HS-5 (cell line): ENCODE measurements at places on chromosomes 12 and 14.

GRCh38 chr14:87149583-87150354 is 843.2 kb downstream of the GALC start:
- peak; percentile 11 for DNase-seq

GRCh38 chr12:12501121-12501520 is 61.5 kb downstream of the DUSP16 start:
- no peak for DNase-seq

DNA sequence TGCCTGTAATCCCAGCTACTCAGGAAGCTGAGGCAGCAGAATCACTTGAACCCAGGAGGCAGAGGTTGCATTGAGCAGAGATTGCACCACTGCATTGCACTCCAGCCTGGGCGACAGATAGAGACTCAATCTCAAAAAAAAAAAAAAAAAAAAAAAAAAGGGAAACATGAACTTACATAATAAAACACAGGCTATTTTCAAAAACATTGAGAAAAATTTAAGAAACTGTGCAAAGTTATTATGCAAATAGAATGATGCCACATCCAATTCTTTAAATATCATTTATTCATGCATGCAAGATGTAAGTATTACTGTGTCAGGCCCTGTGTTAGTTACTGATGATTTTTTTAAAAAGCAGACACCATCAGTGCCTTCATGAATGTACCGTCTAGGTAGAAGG is 20.0 kb upstream of the SLC16A7 start:
- no peak for DNase-seq

DNA sequence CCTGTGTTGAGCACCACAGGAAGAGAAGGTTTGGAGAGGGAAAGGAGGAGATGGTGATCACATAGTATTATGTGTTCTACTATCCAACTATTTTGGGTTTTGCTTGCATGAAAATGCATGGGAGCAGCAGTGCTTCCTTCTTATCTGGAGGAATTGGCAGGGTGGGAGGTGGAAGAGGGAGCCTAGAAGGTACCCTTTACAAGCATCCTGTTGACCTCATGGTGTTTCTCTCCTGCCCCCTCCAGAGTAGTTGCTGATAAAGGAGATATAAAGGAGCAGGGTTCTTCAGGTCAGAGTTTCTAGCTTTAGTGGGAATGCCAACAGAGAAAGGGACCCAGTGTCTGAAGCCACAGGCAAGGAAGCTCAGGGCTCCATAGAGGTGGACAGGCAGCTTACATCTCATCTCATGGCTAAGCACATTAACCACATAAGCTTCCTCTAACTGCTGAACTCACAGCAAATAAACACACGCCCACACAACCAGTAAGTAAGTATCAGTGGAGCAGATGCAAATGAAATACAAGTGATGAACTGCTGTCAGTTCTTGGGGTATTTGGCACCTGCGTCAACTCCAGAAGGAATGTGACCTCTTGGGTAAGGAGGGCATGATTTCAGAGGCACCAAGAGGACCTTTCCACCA is 174.2 kb upstream of the SLC38A2 start:
- no peak for DNase-seq

GRCh38 chr14:56005191-56006053 is 112.8 kb upstream of the PELI2 start:
- DNase-seq: peak; percentile 3

DNA sequence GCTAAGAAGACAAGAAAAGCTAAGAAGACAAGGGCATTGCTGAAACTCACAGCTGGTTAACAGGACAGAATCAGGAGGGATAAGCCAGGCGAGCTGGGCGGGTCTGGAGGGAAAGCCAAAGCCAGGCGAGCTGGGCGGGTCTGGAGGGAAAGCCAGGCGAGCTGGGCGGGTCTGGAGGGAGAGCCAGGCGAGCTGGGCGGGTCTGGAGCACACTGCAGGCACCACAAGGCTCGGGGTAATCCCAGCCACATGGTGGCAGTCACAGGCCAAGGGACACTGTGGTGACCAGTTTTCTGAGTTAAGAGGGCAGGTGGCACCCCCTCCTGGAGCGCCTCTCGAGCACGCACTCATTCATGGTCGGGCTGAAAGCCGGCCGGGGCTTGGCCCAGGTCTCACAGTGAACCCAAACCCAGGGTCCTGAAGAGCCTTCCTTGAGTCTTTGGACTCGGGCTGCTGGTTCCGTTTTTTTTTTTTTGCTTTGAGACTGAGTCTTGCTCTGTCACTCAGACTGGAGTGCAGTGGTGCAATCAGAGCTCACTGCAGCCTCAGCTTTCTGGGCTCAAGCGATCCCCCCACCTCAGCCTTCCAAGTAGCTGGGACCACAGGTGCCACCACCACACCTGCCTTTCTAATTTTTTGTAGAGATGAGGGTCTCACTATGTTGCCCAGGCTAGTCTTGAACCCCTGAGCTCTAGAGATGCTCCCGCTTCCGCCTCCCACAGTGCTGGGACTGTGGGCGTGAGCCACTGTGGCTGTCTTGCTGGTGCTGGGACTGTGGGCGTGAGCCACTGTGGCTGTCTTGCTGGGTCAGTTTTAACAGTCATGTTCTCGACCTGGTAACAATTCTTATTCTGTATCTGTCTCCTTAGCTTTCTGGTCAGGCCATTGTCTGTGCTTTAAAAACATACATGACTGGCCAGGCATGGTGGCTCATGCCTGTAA is 40.2 kb downstream of the HSP90AA1 start:
- DNase-seq: no peak

- DNase-seq: no peak
Measured at GRCh38 chr12:62700091-62700880, 233.7 kb downstream of the MON2 start.

DNA sequence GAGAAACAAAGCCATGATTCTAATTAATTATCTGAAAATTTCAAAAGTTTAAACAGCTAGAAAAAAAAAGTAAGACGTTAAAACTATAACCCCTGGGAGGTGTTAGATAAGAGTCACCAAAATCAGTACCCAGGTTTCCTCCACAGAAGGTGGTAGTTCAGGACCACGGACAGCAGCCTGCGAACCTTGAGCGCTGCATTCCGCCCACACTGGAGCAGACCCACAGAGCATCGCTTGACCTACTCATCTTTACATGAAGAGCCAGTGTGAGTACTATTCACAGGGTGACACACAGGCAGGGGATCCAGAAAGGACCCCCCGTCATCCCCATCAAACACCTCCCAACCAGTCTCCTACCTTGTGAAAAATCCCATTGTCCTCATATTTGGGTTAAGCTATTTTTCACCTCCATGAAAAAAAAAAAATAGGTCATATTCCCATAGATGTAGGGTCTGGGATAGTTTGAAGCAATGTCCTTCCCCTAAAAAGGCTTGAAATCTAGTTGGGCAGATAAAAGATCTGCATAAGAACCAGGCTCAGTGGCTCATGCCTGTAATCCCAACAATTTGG is 8.8 kb upstream of the CHGA start:
- DNase-seq: no peak

DNA sequence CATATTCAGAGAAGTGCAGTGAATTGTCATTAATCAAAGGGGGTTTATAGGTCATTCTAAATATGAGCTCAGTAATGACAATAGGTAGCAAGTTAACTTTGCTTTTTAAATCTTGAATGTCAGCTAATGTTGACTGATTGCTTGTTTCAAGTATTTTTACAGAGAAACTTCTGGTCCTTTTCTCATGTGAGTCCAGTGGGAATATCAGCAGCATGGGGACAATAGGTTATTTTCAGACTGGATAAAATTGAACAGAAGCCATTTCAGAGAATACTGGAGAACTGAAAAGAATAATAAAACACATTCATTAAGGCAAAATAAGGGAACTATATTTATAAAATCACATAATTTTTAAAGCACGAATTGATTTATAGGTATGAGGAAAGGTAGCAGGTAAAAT is 78.7 kb downstream of the FUT8 start:
- DNase-seq: no peak

- DNase-seq: no peak
Measured at GRCh38 chr12:104443008-104443407, 13.7 kb upstream of the CHST11 start.

DNA sequence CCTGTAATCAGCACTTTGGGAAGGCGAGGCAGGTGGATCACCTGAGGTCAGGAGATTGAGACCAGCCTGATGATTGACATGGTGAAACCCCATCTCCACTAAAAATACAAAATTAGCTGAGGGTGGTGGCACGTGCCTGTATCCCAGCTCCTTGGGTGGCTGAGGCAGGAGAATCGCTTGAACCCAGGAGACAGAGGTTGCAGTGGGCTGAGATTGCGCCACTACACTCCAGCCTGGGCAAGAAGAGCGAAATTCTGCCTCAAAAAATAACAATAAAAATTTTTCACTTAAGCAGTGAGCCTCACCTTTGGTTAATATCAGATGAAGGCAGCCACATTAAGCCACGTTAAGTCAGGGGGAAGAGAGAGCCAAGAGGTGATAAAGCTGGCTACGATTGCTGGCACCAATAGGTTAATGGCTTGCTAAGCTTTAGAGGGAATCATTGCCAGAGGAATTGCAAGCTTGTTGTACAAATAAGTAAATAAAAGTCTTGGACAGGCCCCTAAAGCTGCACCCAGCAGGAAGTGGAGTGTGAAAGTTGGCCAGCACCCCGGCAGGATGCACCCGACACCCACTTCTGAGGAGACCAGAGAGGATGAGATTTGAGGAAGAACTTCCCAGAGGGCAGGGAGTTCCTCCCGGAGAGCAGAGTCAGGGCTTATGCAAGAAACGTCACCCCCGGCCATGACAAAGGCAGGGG is 41.3 kb upstream of the TESC start:
- DNase-seq: no peak

GRCh38 chr14:64954491-64955240 is 12.1 kb upstream of the GPX2 start:
- DNase-seq: no peak

GRCh38 chr12:114638790-114639435 is 45.1 kb downstream of the TBX3 start:
- DNase-seq: no peak

GRCh38 chr12:61870658-61871484 is 389.3 kb upstream of the USP15 start:
- no peak for DNase-seq

DNA sequence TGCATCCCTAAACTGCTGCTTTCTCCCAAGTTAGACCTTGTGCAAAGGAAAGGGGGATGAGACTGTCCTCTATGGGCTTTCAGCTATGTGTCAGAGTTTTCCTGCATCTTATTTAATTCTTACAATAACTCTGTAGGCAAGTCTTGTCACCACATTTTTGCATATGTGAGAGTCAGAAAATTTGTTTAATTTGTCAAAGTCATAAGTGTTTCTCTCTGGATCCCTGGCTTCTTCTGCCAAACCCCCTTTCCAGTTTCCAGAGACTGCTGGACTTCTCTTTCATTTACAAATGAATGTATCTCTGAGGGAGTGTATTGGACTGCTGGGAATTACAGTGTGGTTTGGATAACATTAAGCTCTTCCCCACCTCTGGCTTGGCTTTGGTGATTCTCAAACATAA is 877.6 kb upstream of the SEL1L start:
- no peak for DNase-seq

DNA sequence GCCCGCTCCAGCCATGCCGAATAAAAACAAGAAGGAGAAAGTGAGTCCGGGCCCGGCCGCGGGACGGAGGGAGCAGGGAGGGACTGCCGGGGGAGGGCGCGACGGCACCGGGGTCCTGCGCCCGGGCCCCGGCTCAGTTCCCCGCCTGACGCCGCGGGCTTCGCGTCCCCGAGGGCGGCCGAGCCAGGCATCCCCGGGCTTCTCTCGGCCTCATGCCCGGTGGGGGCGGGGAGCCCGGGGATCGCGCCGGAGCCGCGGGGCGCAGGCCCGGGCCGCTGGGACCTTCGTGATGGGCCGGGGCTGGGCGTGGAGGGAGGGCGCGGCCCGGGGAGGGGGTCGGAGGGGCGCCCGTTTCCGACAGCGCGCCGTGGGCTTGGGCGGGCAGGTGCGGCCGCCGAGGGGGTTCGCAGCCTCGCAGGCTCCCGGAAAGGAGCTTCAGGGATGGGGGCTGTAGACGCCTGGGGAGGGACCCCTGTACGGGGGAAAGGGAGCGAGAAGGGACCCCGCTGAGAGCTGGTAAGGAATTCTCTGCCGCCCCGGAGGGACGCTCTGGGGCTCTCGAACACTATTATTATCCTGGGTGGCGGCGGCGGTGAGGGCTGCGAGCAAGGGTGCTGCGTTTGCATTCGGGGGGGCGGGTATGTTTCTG is 496 bp downstream of the PPP2R5C start:
- no peak for DNase-seq

GRCh38 chr14:37247791-37248461 is 50.2 kb downstream of the MIPOL1 start:
- DNase-seq: no peak

- DNase-seq: peak; percentile 56
Measured at GRCh38 chr12:111812881-111813741, 28.9 kb upstream of the MAPKAPK5 start.

- DNase-seq: no peak
Measured at GRCh38 chr14:56760164-56760914, 49.9 kb downstream of the OTX2 start.

DNA sequence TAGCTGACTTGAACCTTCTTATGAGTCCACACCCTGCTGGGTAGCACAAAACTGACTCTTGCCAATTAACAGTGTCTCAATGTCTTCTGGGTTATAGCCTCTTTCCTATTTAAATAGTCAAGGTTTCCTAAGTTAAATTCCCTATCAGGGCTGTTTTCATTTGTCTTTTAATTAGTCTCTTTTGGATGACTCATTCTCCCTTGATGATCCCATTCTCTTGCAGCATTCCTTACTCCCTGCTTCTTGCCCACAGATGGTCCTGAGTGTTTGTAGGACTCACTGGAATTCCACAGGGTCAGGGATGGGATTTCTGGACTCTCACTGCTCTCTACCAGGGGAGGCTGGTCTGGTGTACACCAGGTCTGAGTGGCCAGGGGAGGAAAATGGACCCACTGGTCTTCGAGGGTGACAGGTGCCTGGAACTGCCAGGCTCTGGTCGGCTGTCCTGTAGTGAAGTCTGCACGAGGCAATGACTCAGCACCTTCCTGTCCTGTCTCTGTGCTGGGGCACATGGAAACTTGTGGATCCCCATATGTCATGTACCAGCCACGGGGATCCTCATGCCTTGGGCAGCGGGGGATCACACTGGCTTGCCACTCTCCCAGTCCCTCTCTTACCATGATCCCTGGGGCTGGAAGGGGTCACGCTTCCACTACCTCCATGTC is 236.5 kb upstream of the PELI2 start:
- DNase-seq: peak; percentile 10

DNA sequence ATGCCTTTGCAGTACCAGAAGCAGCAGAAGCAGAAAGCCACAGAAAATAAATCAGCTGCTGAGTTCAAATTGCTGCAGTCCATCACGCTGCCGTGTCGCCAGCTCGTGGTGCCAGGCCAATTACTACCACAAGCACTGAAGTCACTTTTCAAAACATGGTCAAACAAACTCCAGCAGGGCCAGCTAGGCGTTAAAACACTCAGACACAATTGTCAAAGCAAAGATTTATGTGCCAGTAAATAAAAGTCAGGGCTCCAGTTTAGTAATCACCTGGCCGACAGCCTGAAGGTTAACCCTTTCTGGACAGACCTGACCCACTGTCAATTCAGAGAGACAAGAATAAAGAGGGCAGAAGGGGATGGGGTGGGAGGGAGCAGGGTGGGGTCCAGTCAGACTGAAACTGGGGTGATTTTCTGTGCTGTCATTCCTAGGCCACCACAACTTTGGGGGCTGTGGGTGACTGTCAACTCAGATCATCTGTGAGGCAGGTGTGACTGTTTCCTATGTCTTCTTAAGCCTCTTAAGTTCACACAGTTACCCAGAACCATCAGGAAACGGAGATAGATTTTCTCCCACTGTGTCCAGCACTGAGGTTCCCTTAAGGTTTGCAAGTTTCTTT is 109.8 kb upstream of the FUT8 start:
- DNase-seq: no peak
